ENCODE measurements at places on chromosomes 4 and X.

DNA sequence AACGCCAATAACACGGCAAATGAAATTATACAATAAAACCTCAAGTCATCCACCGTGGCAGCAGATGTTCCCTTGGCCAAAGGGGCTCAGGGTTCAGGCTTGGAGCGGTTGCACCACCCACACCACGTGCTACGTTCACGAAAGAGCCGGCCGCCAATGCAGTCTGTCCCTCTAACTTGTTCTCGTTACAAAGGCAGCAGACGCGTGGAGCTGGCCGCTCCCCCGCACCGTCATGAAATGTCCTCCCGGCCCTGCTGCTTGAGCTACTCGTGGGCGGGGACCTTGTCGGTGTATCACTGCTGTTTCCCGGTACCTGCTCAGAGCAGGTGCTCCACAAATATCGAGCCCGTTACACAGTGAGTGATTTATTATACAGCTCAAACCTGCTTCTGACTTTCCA is 36.4 kb upstream of the MAN2B2 start:
- no peak for DNase-seq
- H3K4me1 ChIP-seq, result no peaks in the 10 kb centered on the region
- no peaks in the 10 kb centered on the region for H3K36me3 ChIP-seq
- no peak overlapping the region for H3K4me3 ChIP-seq

- no peak for DNase-seq
- peaks cover 26% of the 10 kb centered on the region for H3K36me3 ChIP-seq
- H3K4me3 ChIP-seq, result no peak overlapping the region
- no peak overlapping the region for H3K27ac ChIP-seq
Measured at GRCh38 chr4:6499238-6499600, 26.8 kb upstream of the PPP2R2C start.

DNA sequence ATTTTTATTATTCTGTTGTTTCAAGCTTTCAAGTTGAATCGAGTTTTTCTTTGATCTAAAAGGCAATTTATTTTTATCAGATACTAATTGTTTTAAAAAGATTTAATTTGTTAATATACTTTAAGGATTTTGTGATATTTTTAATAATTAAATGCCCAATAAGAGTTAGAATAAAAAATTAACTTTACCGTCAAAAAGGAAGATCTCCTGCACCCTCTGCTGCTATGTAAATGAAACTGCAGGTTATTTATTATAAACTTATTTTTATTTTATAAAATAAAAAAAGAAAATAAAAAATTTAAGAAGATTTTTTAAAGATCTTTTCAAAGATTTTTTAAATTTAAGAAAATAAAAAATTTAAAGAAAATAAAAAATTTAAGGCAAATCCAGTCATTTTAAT is 166.1 kb downstream of the CCSER1 start:
- H3K36me3 ChIP-seq, result no peaks in the 10 kb centered on the region
- H3K27me3 ChIP-seq, result no peaks in the 10 kb centered on the region
- H3K4me3 ChIP-seq, result no peak overlapping the region
- H3K27ac ChIP-seq, result no peak overlapping the region
- no peaks in the 10 kb centered on the region for H3K4me1 ChIP-seq

- H3K4me3 ChIP-seq, result no peak overlapping the region
- H3K27ac ChIP-seq, result no peak overlapping the region
- H3K4me1 ChIP-seq, result peaks cover 38% of the 10 kb centered on the region
Measured at GRCh38 chrX:19677121-19677520, 161.8 kb upstream of the MAP3K15 start.

GRCh38 chrX:22922961-22923360 is 76.8 kb upstream of the DDX53 start:
- H3K36me3 ChIP-seq, result no peaks in the 10 kb centered on the region
- H3K27ac ChIP-seq, result no peak overlapping the region
- H3K27me3 ChIP-seq, result peaks cover 8% of the 10 kb centered on the region
- H3K4me3 ChIP-seq, result no peak overlapping the region
- no peak for DNase-seq

DNA sequence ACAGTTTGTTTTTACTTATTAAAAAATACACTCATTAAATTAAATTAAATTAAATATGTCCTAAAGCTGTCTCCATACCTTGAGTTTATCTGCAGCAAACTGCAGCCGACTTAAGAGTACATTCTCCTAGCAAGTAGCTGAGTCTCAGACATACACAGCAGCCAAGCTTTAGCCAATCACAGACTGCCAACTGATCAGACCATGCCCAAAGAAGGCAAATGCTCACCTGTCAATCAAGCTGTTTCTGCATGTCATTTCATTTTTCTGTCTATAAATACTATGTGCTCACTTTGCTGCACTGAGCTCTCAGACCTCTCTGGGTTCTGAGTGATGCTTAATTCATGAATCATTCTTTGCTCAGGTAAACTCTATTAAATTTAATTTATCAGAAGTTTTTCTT is 280.9 kb upstream of the EPHA5 start:
- no peaks in the 10 kb centered on the region for H3K4me1 ChIP-seq
- no peaks in the 10 kb centered on the region for H3K27me3 ChIP-seq
- H3K36me3 ChIP-seq, result no peaks in the 10 kb centered on the region
- no peak overlapping the region for H3K4me3 ChIP-seq
- H3K27ac ChIP-seq, result no peak overlapping the region

All from naive B cell (primary cell).